ENCODE measurements at places on chromosomes 3 and 15.

- DNase-seq: no peak
Measured at GRCh38 chr3:184317201-184317600, 2.8 kb downstream of the EIF4G1 start.

DNA sequence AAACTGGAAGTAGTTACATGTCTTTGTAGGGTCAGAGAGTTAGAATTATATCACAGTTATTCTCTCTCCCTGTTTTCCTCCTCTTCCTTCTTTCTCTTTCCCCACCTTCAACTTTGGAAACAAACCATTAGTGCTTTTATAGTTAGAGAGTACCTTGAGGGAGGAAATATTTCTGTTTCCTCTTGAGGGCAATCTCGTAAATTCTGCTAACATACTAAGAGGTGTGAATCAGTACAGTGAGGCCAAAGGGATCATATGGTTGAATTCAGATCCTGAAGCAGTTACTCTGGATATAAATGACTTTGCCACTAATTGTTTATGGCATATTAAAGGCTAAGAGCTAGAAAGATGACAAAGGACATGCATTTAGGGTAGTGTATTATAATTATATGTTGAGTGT lies 60.3 kb upstream of the CCNL1 start:
- no peak for DNase-seq

GRCh38 chr3:193335031-193335430 lies 43.5 kb downstream of the ATP13A5 start:
- no peak for DNase-seq

GRCh38 chr3:17423786-17424536 lies 318.5 kb downstream of the TBC1D5 start:
- DNase-seq: no peak

DNA sequence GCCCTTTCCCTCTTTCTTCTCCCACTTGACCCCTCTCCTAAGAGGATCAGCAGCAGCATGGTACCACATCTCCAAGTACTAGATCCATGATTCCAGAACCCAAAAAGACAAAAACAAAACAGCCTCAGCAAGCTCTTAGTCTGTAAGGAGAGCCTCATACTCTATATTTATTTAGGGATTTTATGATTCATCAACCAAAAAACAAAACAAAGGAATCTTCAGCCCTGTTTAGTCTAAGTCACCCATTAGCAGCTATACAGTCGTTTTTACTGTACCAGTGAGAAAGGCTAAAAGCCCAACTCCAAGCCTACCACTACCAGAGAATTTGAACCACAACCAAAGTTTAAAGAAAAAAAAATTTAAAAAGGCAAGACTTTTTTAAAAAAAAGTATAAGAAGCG lies 1020.3 kb upstream of the CADM2 start:
- no peak for DNase-seq

- no peak for DNase-seq
Measured at GRCh38 chr15:88649286-88649733, 10.5 kb downstream of the ISG20 start.

DNA sequence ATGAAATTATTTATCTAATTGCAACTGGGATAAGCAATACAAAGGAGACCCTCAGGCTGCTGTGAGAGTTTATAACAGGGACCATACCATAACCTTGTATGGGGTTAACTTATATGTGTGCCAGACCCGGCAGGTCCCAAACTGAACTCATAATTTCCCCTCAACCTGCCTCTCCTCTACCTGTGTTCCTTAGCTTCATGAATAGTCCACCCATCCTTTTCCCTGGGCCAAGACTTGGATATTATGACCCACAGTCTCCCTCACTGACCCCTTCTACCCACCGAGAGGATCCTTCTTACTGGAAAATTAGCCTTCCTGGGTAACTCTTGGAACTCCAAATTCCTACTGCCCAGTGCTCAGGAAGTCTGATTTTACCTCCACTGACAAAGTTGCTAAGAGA lies 3.4 kb upstream of the TSPAN3 start:
- DNase-seq: no peak

GRCh38 chr3:197340521-197340871 lies 42.1 kb upstream of the DLG1 start:
- DNase-seq: no peak

GRCh38 chr15:90750186-90750585 lies 33.0 kb downstream of the BLM start:
- no peak for DNase-seq

- DNase-seq: no peak
Measured at GRCh38 chr3:183331498-183331897, 78.4 kb downstream of the B3GNT5 start.

All from NCI-H1930 (cell line).